Fibroblast of skin of abdomen (primary cell): ENCODE measurements at places on chromosomes 3 and 15.
A peak's percentile ranks its signal among the peaks of the same experiment; 100 is the strongest.

DNA sequence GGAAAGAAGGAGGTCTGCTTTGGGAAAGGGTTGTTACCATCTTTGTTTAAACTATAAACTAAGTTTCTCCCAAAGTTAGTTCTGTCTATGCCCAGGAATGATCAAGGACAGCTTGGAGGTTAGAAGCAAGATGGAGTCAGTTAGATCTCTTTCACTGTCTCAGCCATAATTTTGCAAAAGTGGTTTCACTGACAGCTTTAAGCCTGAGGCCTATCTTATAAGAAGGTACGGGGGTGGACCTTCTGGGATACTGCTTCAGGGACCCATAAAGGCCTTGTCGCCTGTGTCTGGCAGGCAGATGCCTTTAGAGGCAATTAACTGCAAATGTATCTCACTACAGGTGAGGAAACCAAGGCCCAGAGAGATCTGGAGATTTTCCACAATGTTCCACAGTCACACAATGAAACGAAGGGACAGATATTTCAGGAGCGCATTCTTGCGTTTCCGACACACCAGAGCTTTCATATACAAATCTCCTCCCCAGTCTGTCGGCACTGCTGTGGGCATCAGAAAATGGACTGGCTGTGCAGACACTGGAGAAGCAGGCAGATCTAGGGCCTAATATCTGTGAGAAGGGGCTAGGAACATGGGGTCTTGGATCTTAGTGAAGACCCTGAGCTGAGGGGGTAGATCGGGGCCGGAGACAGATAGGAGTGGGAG lies 169.5 kb upstream of the SMAD3 start:
- DNase-seq: no peak

DNA sequence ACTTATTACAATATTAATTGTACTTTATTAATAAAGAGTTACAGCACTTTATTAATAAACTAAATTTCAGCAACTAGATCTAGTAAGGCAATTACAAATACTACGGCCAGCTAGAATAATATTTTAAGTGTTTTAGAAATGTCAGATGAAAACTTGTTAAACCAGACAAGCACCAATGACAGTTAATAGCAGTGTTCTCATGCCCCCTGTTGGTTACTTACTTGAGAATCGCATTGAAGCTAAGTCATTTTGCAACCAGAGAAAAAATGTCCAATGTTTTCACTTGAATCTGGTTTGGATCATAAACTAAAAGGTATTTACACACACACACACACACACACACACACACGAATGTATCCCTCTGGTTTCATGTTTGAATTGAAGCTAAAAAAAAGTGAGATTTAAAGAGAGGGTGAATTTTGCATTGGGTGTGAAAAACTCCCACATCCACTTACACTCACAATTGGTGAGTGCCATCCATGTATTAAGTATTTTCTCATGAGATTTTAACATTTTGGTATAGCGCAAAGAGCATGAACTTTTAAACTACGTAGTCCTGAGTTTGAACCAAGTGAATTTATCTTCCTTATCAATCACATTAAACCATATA lies 347.7 kb downstream of the ZBBX start:
- peak; percentile 56 for DNase-seq

DNA sequence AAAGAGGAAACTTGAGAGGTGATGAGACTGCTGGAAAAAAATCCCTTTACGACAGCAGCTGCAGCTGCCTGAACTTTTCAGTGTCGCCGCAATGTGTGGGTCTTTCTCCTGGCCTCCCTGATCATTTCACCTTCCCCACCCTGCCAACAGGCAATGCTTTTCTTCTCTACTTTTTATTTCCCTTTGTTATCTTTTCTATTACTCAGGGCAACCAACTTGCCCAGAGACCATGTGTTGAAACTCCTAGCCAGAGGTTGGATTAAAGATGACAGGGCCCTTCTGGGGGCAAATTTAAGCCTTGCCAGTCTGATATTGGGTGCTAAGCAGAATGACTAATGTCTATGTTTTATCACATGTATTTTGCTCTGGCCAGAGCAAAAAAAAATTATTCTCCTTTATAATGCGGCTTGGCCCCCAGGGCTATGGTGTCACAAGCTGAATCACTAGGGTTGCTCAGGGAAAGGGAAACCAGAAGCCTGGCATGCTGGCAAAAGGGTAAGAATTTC lies 51.5 kb upstream of the CFAP20DC start:
- DNase-seq: no peak

DNA sequence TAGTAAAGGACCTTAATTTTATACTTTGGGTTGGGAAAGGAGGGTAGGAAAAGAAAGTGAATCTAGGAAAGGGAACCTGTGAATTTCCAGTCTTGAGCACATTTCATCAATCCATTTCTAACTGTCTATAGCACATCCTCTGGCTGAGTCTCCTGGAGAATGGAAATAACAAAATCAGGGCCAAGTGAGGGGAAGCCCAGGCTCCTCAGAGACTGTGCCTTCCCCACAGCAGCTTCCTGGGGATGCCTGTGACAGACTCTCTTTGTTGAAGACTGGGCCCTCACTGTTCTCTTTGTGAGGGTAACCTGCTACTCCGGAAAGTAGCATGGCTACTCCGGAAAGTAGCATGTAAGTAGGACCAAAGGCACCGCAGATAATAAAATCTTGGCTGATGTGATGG lies 22.6 kb upstream of the CSPG5 start:
- DNase-seq: no peak

DNA sequence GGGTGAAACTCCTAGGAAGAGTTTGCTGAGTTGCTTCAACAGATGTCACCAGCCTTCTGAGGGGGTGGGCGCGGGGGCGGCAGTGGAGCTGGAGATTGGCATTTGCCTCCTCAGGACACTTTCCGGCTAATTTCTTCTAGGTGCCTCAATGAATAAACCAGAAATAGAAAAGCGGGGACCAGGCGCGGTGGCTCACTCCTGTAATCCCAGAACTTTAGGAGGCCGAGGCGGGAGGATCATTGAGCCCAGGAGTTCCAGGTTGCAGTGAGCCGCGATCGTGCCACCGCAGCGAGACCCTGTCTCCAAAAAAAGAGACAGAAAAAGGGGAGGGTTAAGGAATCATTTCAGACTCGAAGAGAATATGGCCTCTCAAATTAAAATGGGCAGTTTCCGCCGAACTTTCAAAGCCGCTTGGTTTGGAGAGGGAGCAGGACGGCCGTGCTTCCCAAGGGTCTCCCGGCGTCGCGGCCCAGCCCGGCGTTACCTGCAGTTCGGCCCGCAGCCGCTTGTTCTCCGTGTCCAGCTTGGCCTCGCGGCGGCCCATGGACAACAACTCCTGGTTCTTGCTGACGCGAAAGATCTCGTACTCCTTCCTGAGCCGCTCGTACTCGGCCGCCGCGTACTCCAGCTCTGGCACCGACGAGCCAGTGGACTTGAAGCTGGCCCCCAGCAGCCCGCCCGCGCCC lies 587 bp downstream of the NPHP3 start:
- peak; percentile 54 for DNase-seq

DNA sequence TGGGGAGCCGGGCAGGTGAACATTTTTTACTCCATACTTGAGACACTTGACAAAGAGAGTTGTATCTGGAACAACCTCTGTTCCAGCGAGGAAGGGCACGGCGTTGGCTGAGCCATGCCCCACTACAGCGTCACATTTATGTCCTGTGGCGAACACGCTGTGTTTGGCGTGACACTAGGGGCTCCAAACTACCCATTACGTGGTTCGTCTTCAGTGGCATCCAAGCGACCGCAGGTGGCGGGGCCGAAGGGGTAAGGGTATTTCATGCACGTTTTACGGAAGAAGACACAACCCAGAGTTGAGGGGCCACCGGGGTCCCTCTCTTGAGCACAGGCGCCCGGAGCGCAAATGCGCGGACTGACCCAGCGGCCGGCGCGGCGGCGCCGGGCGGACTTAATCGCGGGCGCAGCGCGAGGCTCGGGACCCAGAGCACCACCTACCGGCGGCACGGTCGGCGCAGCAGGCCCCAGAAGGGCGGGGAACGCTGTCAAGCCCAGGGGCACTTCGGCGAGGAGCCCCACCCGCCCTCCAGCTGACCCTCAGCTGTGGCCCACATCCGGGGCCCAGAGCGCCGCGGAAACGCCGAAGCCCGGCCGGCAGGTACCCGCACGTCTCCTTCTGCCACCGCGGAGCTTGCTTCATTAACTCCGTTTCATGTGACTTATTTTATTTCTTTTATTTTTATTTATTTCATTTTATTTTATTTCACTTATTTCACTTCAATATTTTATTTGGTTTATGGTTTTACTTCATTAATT lies 36.4 kb upstream of the TRIM71 start:
- DNase-seq: peak; percentile 73

- DNase-seq: no peak
Measured at GRCh38 chr15:67755264-67755663, 70.0 kb upstream of the SKOR1 start.

DNA sequence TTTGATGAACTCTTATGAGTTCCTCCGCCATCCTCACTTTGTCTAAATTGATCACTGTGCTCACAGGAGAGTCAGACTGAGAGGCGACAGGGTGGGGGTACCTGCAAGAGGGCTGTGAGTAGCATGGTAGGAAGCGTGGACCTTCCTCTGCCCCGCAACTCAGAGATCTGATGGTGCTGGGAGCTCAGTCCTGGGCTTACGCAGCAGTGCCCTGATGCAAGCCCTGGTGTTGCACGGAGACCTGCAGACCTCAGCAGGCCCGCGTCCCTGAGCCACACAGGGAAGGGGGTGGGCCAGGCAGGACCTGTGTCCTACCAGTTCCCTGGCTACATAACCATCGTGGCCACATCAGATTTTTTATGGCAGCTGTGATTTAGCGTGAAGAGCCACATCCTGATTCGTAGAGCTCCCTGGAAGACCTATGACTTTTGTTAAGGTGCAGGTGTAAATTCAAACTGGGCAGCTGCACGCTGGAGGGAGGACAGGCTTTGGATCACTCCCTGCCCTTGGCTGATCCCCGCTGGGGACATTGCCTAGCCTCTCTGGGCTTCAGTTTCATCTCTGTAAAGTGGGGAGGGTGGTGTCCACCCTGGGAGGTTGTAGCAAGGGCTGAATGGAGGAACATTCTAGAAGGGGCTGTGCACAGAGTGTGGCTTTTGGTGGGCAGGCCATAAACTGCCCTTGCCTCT lies 176.1 kb downstream of the KLF13 start:
- DNase-seq: no peak
